Kidney (tissue), 22 donors: ENCODE measurements at places on chromosomes 2 and 18. TPM values are rescaled to one million over a fixed set of nuclear protein-coding genes. Genes with fewer than 3 reads are reported as not detected.

- DNase-seq: peak; percentile 85
These were observed 85.6 kb downstream of the DDX1 start for GRCh38 chr2:15677141-15677843.

DNA sequence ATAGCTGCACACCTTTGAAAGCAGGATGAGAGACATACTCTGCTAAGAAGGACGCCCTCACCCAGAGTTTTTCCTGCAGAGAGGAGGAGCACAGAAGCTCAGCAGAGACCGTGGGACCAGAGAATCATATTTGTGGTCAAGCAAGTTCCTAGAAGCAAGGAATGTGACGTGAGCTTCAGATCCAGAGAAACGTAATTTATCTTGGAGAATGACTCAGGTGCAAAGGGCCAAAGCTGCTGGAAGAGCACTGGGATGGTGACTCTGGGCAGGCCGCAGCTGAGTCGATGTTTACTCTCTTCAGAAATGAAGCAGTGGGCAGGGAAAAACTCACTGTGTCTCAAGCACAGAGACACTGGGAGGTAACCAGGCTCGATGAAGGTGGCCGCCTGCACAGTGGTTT is 50.1 kb upstream of the IGFBP2 start:
- DNase-seq: no peak

DNA sequence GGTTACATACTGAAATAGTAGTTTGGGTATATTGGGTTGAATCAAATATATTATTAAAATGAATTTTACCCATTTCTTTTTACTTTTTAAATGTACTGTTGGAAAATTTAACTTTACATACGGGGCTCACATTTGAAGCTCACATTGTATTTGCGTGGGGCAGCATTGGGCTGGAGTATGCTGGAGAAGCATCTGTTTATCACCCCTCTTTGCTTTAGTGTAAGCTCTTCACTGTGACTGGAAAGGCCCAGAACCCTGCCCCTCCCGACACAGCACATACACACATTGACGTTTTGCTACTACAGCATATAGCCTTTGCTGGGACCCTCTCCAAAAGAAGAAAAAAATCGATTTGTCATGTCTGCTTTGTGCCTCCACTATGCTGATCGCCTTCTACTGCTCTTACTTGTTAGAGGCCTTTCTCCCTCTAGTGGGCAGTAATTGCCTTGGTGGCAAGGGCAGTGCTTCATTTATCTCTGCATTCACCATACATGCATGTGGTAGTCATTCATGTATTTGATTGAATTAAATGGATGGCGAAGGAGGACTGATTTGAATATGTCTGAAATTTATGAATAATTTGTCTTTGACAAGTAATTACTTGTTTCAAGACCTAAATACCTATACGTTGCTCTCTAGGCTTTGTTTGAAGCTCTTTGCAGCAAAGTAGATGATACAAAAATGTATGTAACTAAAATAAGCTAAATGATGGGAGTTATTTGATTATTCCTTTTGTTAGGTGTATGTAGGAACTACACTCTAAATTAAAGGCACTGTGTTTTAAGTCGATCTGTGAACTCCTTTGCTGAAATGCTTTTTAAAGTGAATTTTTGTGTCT is 37.4 kb downstream of the VAPA start:
- DNase-seq: peak; percentile 74

DNA sequence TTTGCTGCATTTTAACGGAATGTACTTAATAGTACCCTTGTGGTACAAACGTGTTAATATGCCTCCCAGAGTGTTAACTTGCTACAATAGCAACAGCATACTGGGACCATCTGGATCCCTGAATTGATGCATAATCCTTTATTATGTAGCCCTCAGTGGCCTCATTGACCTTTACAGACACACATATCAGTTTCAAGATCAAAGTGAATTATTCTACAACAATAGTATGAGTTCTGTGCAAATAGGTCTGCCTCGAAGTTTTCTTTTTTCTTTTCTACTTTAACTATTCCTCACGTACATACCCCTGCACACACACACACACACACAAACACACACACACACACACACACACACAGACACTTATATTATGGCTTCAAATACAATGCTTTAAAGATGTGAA is 1622.1 kb downstream of the LRP1B start:
- DNase-seq: no peak

CNGA3 gene
- not detected for polyA plus RNA-seq
